ENCODE measurements at places on chromosomes 1 and 21.

- DNase-seq: no peak
Observed at GRCh38 chr1:201724766-201725118, 104.2 kb upstream of the IPO9 start.

- DNase-seq: no peak
Observed at GRCh38 chr1:193014400-193014799, 44.8 kb downstream of the UCHL5 start.

DNA sequence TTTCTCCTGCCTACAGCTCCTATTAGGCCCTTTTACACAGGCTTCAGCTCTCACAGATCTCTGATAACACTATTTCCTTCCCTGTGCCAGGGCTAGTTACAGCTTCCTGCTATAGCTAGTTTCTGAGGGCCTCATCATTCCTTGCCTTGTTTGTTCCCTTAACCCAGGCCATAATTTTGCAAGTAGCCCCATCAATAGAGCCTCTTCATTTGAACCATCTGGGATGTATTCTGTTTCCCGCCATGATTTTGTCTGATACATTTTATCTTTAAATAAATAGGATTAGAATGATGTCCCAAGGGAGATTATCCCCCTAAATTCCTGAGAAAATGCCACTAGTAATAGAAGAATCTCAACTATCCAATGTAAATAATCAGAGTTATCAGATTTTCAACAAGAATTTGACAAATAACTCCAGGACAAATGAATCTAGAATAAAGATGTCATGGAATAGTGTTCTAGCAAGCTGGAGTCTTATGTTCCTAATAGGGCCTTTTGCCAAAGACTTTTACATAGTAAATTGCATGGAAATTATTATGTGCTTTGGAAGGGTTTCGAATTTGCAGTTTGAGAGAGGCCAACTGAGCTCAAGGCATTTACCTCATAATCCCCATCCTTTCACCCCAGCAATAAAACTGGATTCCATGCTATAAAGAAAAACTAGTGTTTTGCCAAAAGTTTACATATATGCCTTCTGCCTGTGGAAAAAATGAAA lies 16.1 kb downstream of the IFT25 start:
- no peak for DNase-seq

GRCh38 chr1:200894712-200895442 lies at the start of gene INAVA:
INAVA (plus strand) TSS chr1:200894900; CDS start chr1:200898401, 3,501 bp downstream.
- no peak for DNase-seq

GRCh38 chr1:214707306-214708087 lies 104.5 kb downstream of the CENPF start:
- no peak for DNase-seq

DNA sequence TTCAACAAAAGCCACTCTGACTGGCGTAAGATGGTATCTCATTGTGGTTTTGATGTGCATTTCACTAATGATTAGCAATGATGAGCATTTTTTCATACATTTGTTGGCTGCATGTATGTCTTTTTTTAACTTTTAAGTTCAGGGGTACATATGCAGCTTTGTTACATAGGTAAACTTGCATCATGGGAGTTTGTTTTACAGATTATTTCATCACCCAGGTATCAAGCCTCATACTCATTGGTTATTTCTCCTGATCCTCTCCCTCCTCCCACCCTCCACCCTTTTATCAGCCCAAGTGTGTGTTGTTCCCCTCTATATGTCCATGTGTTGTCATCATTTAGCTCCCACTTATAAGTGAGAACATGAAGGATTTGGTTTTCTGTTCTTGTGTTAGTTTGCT lies 154.1 kb upstream of the POGK start:
- no peak for DNase-seq

DNA sequence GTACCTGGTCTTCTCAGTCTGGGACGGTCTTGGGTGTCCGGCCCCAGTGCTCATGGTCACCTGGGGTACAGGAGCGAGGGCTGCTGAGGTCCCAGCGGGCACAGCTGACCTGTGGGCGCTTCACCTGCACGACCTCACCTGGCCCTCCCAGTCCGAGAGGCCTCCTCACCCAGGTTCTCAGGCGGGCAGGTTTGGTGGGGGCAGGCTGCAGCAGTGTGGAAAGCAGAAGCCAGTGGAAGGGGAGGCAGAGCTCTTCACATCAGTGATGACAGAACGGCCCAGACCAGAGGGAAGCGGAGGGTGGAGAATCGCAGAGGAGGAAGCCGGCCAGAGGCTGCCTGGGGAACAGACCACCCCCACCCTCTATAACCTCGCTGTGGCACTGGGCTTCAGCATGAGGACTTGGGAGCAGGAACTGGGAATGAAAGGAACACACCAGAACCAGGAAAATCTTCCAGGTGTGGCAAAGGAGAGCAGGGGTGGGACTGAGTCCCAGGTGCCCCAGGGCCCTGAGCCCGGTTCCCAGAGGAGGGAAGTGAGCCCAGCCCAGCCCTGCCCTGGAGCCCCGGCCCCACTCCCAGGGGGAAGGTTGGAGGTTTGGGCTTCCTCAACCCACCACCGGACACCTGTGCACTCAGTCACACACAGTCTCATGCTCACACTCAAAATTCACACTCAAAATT lies 265.2 kb upstream of the VAMP3 start:
- DNase-seq: no peak

GRCh38 chr1:46413596-46413985 lies 19.5 kb downstream of the FAAH start:
- DNase-seq: peak; percentile 74

- no peak for DNase-seq
Observed at GRCh38 chr1:178341261-178341956, 155.4 kb downstream of the CLEC20A start.

- no peak for DNase-seq
Observed at GRCh38 chr1:85623061-85623471, 42.5 kb downstream of the CCN1 start.

DNA sequence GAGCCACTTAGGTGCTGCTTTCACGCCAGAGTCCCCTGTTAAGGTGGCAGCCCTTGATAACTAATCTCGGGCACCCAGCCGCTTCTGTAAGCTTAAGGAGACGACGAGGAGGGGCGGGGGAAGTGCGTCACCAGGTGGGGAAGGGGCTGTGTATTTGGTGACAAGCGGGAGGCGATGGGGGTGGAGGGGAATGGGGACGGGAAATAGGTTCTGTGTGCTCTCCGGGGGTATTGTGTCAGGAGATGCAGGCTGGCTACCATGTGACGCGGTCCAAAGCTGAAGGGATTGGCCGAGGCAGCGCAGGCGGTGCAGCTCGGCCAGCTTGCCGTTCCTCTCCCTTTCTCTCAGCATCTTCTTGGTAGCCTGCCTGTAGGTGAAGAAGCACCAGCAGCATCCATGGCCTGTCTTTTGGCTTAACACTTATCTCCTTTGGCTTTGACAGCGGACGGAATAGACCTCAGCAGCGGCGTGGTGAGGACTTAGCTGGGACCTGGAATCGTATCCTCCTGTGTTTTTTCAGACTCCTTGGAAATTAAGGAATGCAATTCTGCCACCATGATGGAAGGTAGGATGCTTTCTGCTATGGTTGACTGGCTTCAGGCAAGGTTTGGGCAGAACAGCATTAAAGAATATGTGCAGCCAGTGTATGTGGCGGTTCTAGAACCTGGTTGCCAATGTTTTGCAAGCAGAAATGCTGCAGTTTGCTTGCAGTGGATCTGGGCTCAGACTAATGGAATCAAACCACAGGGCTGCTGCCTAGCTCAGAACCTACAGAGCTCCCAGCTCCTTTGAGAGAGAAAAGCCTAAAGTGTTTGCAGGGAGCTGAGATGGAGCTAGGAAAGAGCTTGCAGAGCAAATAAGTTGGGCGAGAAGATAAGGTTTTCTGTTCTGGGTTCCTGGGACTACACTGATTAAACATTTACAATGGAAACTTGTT lies at the start of gene SGIP1:
Gene SGIP1, plus strand, starts transcription at position 350 of the 937 bp plus-strand sequence. Its CDS starts 206 bp downstream, at position 556.
- no peak for DNase-seq

DNA sequence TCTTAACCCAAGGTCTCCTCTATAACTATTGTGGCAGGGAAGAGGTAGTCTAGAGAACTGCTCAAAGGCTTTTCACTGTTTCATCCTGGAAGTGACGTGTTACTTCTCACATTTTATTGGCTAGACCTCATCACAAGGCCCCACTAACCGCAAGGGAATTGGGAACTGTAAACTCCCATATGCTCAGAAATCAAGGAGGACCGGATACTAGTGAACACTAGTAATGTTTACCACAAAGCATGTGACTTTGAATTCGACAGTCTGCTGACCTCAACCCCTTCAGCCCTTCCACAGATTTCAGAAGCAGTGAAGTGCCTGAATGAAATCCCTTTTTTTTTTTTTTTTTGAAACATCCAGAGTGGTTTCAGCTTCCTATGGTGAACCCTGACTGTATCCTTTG lies 3.4 kb upstream of the EEIG2 start:
- no peak for DNase-seq

- no peak for DNase-seq
Observed at GRCh38 chr21:45766501-45766900, 123.0 kb downstream of the PCBP3 start.

DNA sequence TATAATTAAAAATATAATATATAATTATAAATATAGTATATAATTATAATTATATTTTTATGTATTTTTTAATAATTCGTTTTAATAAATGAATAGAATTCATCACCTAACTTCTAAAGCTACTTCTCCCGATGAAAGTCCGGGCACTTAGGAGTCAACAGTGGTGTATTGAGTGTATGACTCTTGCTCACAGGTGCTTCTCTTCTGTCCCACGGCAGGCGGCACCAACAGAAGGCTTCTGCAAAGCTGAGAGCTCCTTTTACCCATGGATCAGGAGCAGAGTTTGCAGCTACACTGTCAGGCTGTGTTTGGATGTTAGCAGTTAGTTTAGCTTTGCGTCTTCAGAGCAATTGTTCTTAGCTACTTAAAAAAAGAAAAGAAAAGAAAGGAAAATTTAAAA lies 122.4 kb downstream of the LIPI start:
- DNase-seq: no peak

GRCh38 chr1:86522240-86522639 lies 24.6 kb upstream of the CLCA4 start:
- no peak for DNase-seq

- DNase-seq: no peak
Observed at GRCh38 chr1:168726281-168726680, 2.7 kb downstream of the DPT start.

GRCh38 chr1:102800406-102800805 lies 307.9 kb downstream of the COL11A1 start:
- no peak for DNase-seq

Data from Jurkat, Clone E6-1 (cell line).